ENCODE measurements at places on chromosomes 13 and 19.

DNA sequence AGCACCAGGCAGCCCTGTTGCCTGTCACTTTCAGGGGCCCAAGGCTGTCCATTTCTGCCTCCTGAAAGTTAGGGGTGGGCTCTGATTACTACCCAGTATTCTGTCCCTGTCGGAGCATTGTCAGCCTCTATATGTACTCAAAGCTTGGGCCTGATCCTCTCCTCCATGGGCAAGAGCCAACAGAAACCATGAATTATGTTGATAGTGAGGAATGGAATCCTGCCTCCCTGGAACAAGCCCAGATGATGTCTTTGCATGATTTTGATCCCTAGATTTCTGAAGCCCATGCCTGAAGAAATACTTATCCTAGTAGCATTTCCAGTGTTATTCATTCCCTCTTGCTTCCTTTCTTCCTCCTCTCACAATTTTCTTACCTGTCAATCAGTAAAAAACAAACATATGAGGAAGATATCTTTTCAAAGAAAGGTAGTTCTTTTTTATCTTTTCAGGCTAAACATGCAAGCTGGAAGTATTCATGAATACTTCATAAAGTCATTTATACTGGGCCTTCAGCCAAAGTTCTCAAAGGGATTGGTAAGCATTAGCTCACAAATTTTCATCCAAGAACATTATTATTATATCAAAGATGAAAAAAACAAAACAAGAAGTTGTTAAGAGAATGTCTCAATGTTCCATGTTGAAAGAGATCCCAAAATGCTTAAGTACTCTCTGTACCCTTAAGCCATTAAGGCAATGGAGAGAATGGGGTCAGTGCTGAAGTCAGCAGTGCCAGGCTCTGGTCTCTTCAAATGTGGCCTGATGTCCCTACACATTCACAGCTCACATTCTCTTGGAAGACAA, 171.7 kb downstream of the NHLRC3 start:
- DNase-seq, result peak; percentile 25

DNA sequence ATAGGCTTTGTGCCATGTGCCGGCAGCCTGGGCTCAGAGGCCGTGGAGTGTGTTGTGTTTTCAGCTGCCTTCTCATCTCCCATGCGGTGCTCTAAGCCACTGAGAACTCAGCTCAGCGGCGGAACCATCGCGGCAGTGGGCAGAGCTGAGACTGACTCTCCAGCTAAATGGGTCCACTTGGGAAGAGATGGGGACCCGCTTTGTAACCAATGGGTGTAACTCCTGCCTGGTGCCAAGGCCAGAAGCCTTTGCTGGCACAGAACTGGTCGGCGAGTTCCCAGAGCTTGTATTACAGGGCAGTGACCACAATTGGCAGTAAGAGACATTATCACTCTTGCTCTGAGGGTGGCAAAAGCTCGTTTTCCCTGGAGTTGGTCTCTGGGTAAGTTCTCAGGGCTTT, 183.0 kb downstream of the STK24 start:
- peak; percentile 48 for DNase-seq

GRCh38 chr13:28043224-28043623, 54.7 kb upstream of the URAD start:
- no peak for DNase-seq

- DNase-seq, result peak; percentile 98
Measured at GRCh38 chr19:52570000-52570861, at the start of gene ZNF701. Gene ZNF701 (plus strand): TSS chr19:52570287. CDS start chr19:52574148, 3,861 bp downstream.

GRCh38 chr19:58181902-58182576, 822 bp upstream of the ZNF274 start:
- no peak for DNase-seq

DNA sequence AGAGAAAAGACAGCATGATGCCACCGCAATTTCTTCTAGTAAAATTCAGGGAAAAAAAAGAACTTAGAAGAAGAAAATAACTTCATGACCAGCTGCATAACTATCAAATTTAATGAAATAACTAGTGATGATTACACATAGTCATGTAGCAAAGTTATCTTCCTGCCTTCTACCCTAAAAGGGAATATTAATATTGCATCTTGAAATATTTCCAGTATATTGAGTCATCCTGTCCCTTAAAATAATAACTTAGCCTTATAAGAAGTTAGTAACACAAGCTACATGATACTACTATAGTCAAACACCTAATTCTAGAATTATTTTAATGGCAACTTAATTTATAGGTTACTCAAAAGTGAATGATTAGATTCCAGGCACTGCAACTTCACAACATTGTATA, 289.2 kb downstream of the KLF12 start:
- no peak for DNase-seq

DNA sequence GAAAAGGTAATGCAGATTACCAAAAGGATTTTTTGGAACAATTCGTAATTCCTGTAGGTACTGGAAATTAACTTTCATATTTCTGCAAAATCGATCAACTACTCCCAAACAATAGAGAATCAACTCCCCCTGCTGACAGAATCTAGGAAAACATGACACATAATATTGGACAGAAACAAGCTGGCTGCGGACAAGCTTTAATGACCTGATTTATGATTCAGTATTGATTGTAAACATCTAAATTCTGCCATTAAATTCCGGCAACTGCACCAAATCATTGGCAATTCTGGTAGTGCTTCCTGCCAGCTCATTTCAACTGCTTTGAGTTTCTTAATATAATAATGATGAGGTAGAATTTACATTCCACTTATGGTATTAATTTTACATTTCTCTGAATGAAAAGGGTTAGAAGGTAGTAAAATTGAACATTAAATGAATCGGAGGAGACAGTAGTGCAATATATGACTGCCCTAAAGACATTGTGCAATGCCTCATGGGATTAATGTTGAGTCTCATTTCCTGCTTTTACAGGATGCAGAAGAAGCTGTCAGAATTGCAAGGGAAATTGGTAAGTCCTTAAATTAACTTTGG, 146.5 kb downstream of the PCCA start:
- no peak for DNase-seq

DNA sequence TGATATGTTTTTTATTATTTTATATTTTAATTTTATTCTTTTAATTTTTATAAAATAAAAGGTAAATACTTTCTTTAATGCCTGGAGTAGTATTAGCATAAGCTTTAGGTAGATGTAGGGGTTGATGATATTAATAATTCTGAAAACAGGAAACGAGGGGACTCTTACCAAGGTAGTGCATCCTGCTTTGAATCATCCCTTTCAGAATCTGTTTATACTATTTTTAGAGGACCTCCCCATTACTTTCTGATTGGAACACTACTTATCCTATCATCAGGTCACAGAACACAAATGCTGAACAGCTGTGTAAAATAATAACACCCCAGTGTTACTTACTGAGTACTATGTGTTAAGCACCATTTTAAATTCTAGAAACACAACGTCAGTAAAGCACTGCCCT, 27.3 kb downstream of the COG6 start:
- no peak for DNase-seq

DNA sequence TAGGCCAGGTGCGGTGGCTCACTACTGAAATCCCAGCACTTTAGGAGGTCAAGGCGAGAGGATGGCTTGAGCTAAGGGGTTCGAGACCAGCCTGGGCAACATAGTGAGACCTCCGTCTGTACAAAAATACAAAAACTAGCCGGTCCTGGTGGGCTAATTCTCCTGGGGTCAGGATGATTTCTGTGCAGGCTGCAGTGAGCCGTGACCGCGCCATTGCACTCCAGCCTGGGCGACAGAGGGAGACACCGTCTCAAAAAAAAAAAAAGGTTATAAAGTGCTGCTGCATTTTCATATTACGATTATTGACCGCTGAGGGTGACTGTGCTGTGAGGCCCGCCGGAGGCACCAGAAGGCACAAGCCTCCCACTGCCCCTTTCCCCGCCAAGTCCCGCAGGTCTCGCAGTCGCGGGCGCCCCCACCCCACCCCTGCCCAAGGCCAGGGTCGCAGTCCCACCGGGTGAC, 477 bp upstream of the PLEKHF1 start:
- no peak for DNase-seq
